ENCODE measurements at places on chromosomes 3 and 15.

- no peak for DNase-seq
Measured at GRCh38 chr3:54897028-54897711, 30.7 kb downstream of the LRTM1 start.

GRCh38 chr3:178083906-178084866, 452.1 kb upstream of the KCNMB2 start:
- no peak for DNase-seq

GRCh38 chr3:1798711-1799405, 299.8 kb upstream of the CNTN4 start:
- DNase-seq: no peak

GRCh38 chr3:120018299-120018698, 75.9 kb downstream of the GSK3B start:
- no peak for DNase-seq

DNA sequence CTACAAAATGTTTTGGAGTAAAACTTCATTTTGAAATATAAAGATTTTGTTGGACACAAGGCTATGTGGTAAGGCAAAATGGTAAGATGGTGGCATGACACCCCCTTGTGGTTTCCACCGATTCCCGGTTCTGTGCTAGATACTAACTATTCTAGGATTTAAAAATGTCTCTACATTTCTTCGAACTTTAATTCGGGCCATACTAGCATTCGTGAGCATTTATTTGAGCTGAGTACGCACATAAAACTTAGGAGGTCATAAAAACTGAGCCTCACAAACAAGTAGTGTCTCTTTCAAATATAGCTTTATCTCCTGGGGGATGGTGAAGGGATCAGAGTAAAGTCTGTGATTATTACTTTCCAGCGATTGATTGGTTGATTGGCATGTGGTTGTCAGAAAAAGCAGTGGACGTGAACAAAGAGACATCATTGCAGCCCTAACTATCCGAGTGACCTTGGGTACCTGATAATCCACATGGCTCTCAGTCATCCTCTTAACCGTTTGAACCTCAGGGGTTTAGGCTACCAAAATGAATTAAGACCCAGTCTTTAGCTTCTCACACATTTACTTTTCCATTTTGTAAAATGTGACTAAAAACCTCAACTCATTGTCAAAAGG, 1.1 kb upstream of the ZNF639 start:
- DNase-seq: no peak

DNA sequence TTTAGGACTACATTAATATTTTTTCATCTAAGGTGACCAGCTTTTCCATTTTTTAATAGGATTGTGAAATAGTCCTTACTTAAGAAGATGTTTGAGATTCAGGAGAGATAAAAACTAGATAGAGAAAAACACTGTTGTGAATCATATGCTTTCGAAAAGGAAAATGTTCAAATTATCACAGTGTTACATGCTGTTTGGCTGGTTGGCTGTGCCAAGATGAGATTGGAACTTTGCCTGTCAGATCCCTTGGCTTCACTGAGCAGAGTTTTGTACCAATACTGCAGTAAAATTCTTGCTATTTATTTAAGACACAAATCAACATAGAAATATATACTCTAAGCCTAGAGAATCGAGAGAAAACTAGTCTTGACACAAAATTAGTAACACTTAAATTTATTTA, 117.2 kb downstream of the OXSM start:
- DNase-seq: no peak

DNA sequence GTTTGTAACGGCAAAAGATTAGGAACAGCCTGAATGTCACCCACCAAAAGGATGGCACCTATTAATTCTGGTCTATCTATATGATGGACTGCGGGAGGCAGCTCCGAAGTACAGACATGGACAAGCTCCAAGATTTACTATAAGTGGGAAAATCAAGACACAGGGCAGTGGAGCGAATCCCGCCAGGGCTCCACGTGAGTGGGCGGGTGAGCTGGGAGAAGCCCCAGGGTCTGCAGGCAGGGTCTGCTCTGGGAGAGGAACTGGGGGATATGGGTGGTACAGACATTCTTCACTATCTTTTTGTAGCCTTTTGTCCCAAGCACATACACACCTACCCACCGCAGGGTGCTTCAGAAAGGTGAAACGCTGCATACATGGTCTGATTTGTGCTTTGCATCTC, 38.2 kb upstream of the SPTBN5 start:
- DNase-seq: no peak

- DNase-seq: no peak
Measured at GRCh38 chr15:100211855-100212850, 129.6 kb downstream of the ADAMTS17 start.

DNA sequence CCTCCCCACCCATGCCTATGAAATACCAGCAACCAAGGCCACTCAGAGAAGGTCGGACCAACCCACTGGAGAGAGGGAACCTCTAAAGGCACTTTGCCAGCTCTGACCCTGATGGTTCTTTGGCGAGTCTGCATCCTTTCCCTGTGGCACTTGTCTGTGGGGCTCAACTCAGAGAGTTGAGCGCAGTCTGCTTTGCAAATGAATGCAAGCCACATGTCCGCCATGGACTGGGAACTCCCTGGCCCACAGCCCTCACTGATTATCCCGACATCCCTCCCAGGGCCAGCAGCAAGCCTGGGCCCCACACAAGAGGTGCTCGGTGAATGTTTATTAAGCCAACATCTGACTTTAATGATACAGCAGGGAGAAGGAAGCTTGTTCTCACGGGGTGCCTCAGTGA, 55.5 kb upstream of the HES1 start:
- DNase-seq: no peak

- no peak for DNase-seq
Measured at GRCh38 chr15:96162322-96162721, 168.2 kb upstream of the NR2F2 start.

- no peak for DNase-seq
Measured at GRCh38 chr3:112654979-112655378, 14.0 kb upstream of the CCDC80 start.

GRCh38 chr3:185297867-185298266, 44.0 kb upstream of the EHHADH start:
- DNase-seq: no peak

DNA sequence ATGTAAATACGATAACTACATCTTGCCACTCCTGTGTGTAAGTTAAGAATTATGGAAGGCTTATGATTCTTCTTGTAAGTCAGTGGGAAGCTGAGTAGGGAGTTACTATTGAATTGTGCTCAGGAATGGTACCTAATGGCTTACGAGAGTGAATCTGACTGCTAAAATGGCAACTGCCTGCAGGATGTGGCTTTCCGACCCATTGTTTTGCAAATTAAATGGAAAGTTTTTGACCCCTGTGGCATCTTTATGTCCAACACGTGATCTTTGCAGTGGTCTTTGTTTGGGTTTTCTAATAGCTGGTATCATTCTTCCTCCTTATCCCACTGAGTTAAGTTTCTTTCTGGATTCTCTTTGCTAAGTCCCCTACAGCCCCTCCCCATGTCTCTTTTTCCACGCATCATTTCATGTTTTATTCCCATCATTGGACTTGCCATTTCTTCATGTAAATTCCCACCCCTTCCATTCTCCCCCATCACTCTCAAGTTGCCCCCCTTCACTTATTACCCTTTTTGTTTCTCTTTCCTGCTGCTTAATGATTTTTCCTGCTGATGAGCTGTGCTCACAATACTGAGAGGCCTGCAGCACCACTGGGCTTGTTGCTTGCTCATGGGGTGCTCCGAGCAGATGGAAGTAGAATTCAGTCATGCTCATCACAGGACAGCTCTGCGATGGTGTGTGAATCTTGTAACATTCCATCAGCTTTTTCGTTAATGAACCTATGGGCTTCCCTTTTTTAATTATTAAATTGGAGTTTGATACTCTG, 428.2 kb upstream of the IL12A start:
- DNase-seq: no peak
